Dermis microvascular lymphatic vessel endothelial cell (primary cell): ENCODE measurements at places on chromosomes 1 and 21. TPM values are rescaled to one million over a fixed set of nuclear protein-coding genes. Genes with fewer than 3 reads are reported as not detected.
A peak's percentile ranks its signal among the peaks of the same experiment; 100 is the strongest.

DNA sequence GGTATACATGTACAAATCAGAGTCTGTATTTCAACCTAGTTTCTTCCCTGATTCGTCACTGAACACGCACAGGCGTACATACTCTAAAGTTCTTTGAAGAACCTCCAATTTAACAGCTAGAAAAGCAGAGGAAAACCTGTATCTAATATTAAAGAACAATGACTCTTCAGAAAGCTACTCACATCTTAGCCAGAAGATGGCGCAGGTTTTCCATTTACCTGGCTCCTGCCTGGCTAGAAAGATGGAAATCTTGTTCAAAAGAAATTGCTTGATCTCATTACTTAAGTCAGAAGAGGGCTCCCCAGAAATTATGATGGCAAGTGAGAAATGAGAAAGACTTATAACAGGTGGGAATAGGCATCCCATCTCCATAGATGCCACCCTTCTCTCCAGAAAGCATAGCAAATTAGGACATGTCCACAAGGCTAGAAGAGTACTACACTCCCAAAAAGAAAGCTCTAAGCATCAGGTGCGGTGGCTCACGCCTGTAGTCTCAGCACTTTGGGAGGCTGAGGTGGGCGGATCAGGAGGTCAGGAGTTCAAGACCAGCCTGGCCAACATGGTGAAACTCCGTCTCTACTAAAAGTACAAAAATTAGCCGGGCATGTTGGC, 19.0 kb upstream of the L1TD1 start:
- DNase-seq: peak; percentile 44

- DNase-seq: no peak
Observed at GRCh38 chr1:224054611-224055010, 59.3 kb upstream of the FBXO28 start.

DNA sequence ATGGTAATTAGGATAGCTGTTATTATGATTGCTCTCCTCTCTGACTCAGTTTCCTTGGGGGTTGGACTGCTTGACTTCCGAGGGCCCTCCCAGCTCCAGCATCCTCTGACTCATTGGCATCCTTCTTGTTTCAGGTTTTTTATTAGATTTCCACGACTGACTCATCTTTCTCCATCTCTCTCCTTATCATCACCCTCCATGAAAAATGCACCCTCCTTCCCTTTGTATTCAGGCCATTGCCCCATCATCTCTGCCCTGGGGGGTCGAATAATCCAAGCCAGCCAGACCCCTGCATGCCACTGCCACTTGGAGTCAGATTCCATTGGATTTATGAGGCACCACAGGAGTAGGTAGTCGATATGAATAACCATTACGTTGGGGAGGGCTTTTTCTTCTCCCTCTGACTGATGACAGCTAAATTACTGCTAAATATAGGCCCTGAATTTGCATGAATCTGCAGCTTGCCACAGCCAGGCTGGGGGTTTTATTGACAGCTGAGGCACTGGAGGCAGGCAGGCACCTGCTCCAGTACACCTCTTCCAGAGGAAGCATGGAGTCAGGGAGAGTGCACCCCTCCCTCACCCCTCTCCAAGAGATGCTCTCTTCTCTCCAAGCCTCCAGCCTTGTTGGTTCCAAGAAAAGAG, 91.7 kb downstream of the C1orf94 start:
- DNase-seq: no peak

Gene ZP4
- total RNA-seq: not detected in 2 replicates

Gene CSF3R
- not detected in 2 replicates for total RNA-seq

Gene ZNF670
- total RNA-seq: 6.2 and 7.4 TPM in 2 replicates

- no peak for DNase-seq
Observed at GRCh38 chr1:152153996-152154395, 5.0 kb downstream of the RPTN start.

- DNase-seq: no peak
Observed at GRCh38 chr1:86841116-86841515, 72.8 kb downstream of the SELENOF start.

Gene CCDC190
- total RNA-seq: not detected in 2 replicates

Gene MAD2L2
- 37.7 and 39.1 TPM in 2 replicates for total RNA-seq

Gene CENPF
- total RNA-seq: 10.4 and 31.2 TPM in 2 replicates

DNA sequence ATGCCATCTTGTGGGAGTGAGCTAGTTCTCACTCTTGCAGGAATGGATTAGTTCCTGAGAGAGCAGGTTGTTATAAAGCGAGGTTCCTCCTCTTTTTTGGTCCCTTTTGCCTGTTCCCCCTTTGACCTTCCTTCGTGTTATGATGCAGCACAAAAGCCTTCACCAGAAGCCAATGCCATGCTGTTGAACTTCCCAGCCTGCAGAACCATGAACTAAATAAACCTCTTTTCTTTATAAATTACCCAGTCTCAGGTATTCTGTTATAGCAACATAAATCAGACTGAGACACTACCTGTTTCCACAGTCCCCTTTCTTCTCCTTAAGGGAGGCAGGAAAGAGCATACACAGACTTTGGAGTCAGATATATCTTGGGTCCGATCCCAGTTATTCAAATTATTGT, 25.6 kb downstream of the DISP3 start:
- DNase-seq: no peak

DNA sequence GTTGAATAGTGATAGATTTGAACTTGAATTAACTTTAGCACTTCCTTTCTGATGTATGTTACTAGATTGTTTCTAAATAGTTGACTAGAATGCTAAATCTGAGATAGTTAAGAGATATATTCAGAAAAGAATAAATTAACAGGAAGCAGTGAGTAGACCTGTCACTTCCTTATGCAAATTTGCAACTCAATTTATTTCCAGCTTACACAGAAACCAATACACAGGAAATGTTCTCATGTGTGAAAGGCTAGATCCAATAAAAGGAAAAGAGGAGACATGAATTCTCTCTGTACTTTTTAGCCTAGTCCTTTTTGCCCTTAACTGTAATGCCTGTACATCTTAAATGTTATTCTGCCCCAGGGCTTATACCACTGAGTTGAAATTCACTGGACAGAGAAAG, 522.3 kb downstream of the COL11A1 start:
- no peak for DNase-seq

Gene GPR25
- not detected in 2 replicates for total RNA-seq

DNA sequence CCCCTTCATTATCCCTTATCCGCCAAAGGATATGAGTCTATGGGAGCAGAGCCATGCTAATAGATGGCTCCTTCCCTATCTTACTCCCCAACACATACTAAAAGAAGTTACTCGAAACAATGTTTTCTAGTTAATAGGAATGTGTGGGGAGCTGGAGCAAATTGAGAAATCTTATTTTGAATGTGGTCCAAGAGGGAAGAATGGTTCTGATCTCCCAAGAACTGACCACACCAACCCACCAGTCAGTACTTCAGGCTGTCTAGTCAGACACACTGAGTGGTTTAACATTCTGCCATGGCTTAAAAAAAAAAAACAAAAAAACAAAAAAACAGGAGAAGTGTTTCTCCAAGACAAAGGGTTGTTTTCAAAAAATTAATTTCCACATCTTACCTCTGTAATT, 31.5 kb upstream of the DNASE2B start:
- no peak for DNase-seq

GRCh38 chr1:167797015-167797414, 75.2 kb downstream of the MPZL1 start:
- no peak for DNase-seq

DNA sequence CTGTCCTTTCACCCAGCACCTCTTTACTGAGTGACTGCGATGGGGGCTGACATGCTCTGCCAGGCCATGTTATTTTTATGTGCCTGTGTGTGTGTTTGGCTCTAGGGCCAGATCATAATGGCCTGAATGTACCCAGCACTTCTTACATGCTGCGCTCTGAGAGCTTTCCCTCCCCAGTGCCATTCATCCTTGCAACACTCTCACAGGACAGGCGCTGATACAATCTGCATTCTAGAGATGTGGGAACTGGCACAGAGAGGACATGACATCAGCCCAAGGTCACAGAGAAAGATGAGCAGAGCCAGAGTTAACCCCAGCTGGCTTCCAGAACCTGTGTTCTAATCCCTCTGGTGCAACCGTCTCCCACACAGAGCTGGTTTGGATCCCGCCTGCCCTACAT, 54.5 kb downstream of the ARHGEF10L start:
- no peak for DNase-seq

GRCh38 chr1:221829327-221830015, 87.6 kb upstream of the DUSP10 start:
- peak; percentile 87 for DNase-seq
